ENCODE measurements at places on chromosomes 3 and 15.

DNA sequence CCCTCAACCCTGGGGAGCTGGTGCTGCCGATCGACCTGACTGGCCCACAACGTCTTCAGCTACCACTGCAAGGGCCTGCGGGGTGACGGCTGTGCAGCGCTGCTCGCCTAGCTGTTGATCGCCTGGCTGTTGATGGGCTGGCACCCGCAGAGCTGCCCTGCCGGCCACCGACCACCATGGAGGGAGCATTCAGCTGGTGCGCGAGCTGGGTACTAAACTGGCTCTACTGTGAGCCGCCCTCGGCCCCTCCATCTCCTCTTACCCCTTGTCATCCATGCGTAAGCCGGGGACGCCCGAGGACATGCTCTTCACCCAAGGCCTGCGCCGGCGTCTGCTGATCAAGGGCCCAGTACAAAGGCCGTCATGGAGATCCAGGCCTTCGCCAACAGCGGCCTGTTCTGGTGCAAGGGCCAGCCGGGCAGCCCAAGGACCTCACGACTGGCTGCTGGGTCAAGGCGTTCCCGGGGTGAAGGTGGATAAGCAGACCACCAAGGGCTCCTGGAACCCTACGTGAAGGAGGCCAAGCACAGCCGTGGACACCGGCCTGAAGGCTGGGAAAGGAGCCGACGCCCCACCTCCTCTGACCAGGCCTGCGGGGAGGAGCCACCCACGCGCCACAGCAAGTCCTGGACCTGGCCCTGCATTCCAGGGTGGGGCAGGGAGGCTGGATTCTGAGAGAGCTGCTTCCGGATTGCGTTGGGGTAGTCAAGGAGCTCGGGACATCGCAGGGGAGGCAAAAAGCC is 46.9 kb downstream of the SFMBT1 start:
- DNase-seq: no peak

DNA sequence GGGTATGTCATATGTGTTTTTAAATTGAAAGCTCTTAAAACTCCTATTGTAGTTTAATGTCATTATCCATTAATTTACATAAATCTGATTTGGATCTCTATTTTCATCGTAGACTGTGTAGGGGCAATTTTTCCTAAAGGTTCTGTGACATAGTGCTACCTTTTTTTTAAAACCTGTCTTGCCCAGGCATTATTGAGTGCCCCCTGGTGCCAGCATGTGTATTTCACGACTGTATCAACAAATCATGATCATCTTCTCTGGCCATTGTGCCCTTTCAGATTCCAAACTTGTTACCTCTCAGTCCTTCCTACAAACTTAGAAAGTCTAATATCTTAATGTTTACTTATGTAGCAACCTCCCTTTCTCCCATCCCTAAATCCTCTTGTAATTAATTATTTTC is 97.2 kb upstream of the FLNB start:
- DNase-seq: peak; percentile 10

DNA sequence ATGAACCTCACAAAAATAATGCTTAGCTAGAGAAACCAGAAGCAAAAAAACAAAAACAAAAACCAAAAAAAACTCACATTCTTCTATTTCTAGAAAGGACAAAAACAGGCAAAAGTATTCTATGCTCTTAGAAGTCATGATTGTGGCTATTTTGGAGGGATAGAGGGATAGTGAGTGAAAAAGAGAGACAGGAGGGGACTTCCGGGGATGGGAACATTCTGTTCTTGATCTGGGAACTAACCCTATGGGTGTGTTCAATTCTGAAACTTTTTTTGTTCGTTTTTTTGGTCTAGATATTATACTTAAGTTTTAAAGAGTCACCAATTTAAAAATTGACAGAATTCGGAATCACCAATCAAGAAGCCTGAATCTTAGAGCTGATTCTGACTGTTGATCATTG is 120.0 kb upstream of the TPM1 start:
- no peak for DNase-seq

- no peak for DNase-seq
These were observed 47.1 kb upstream of the SERPINI2 start for GRCh38 chr3:167521006-167521355.

DNA sequence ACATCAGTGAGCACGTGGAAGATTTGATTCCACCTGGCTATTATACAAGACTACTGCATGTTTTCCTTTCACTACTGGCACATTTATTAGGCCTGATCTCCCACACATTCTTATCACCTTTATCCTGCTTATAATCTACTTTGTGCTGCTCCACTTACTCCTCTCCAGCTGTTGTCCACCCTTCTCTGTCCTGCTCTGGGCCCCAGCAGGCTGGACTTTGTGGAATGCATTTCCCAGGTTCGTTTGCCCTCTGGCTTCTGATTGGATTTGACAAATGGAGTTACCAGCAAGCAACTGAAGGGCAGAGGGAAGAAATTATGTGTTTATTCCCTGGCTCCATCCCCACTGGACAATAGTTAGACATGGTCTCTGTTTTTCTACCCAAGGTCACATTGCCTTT is 75.5 kb downstream of the DCLK3 start:
- DNase-seq: no peak

GRCh38 chr3:172549144-172549543 is 25.9 kb upstream of the TNFSF10 start:
- DNase-seq: no peak

DNA sequence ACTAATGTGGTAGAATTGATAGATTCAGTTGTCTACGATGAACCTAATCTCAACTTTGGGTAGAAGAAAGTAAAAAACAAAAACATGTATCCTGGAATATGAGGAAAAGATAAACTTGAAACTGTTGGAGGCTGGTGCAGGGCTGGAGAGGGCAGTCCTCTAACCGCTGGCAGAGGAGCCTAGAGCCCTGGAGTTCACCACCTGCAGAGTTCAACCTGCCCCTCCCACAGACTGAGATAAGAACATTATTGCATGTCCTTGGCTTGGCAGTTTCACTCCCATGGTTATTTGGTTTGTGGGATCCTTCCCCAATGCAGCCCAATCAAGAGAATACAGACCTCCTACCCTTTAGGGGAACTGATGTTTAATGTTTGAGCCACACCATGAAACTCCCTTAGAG is 53.2 kb upstream of the GATM start:
- no peak for DNase-seq

- DNase-seq: no peak
These were observed 30.8 kb upstream of the PSTPIP1 start for GRCh38 chr15:76964157-76964556.

DNA sequence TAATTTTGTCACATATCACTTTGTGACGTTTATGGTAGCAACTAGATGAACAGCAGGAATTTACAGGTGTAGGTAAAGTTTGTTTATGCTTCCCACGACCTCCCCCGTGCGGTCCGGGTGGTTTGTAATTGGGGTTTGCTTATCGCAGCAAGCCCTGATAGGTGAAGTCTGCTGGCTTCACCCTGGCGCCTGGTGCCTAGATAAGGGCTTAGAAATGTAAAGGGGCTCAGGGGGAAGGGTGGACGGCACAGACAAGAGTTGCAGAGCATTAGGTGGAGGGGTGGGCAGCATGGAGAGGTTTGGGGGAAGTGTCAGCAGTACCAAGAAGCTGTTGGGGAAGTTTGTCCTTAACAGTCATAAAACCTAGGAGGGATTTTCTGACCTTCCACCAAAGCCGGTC is 108.1 kb upstream of the RNF7 start:
- DNase-seq: no peak

- no peak for DNase-seq
These were observed 2.0 kb downstream of the SNRK start for GRCh38 chr3:43288366-43288765.

- DNase-seq: no peak
These were observed 75.9 kb downstream of the GABRG3 start for GRCh38 chr15:27046880-27047279.

DNA sequence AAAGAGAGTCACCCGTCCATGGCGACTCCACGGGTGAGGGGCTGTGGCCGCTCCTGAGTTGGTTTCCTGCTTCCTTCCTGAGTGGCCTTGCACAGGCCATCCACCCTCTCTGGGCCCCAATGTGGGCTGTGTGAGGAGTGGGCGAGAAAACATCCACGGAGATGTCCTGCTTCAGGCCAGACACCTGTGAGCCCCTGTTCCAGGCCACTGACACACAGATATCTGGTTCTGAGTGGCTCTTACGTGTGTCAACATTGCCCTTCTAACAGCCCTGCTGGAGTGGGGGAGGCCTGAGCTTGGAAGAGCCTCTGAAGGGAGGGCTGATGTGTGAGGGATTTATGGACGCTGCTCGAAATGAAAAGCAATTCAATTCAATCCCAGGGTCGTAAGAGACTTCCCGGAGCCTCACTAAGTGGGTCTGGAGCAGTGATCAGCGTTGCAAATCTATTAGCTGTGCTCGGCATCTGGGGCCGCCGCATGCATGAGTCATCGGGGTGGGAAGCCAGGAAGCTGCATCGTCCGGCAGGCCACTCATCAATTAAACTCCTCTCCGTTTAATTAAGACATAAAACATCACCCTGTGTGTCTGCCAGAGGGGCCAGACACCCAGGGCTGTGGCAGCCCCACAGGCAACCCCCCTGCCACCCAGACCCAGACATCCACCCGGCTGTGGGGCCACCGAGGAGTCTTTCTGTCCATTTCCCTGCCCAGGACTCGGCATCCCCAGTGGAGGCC is 20.0 kb upstream of the PRR23E start:
- DNase-seq: no peak

DNA sequence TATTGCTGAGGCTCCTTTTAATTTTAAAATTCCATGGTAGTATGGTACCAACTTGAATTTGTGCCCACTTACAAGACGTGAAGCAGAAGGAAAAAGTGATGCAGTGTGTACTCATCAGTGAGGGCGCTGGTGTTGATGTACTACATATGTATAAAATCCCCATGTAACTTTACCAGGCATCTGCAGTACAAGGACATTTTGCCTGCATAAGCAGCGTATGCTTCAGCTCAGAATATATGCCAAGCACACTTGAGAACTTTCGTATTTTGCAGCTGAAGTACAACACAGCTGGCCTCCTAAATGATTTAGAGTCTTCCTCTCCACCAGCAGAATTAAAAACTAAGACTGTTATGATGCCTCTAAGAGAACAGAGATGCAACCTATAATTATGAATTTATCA is 108.9 kb downstream of the RYR3 start:
- no peak for DNase-seq

- no peak for DNase-seq
These were observed 135.3 kb downstream of the DIPK2A start for GRCh38 chr3:144106970-144107369.

GRCh38 chr3:105984837-105985236 is 116.0 kb upstream of the CBLB start:
- no peak for DNase-seq

DNA sequence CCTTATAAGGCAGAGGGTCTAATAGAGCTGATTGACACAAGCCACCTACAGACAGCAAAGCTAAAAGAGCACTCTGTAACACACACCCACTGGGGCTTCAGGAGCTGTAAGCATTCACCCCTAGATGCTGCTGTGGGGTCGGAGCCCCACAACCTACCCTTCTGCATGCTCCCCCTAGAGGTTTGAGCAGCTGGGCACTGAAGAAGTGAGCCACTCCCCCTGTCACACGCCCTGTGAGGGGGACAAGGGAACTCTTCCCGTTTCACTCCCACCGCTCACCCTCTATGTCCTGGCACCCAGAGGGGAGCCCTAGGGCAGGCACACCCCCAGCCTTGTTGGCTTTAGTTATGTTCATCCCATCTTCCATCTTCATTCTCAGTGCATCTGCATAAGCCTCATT is 9.4 kb upstream of the CSTA start:
- DNase-seq: no peak

GRCh38 chr15:52144656-52145178 is 32.1 kb upstream of the BCL2L10 start:
- DNase-seq: no peak

- DNase-seq: no peak
These were observed 56.0 kb downstream of the PDE8A start for GRCh38 chr15:85037641-85038040.

GRCh38 chr3:89098964-89099585 is 8.3 kb upstream of the EPHA3 start:
- peak; percentile 43 for DNase-seq

- DNase-seq: no peak
These were observed 19.7 kb downstream of the KCNAB1 start for GRCh38 chr3:156140001-156140595.

DNA sequence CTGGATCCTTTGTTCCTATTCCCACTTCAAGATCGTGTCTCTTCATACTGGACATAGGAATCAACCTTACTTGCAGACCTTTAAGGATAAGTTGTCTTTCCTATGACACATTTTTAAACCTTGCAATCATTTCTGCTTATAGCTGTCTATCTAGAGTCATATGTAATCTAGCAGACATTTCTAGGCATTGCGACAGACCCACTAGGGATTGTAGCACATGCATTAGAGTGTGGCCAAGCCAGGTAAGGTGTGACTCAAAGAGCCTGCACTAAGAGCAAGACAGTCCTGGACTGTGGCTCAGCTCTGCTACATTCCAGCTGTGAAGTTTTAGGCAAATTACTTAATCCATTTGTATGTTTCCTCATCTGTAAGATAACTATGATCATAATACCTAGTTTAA is 38.8 kb upstream of the BFSP2 start:
- no peak for DNase-seq

GRCh38 chr3:46892285-46893145 is 15.0 kb downstream of the PTH1R start:
- DNase-seq: no peak

GRCh38 chr3:72950801-72951200 is 45.8 kb upstream of the PPP4R2 start:
- no peak for DNase-seq

- peak; percentile 42 for DNase-seq
These were observed 36.0 kb upstream of the EOMES start for GRCh38 chr3:27758083-27758482.

DNA sequence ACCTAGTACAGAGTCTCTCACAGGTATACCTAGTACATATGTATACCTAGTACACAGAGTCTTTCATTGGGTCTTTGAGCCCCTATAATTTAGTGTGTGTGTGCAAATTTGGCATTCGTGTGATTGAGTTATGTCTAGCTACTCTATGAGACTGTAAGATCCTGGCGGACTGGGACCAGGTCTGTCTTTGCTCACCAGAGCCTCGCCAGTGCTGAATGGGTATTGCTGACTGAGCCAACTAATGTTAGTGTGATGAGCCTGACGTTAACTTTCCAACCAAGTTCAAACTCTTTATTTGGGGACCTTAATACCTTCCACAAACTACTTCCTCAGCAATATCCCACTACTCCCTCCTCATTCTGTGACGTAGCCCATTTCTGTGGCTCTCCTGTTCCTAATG is 35.6 kb downstream of the SETMAR start:
- no peak for DNase-seq

DNA sequence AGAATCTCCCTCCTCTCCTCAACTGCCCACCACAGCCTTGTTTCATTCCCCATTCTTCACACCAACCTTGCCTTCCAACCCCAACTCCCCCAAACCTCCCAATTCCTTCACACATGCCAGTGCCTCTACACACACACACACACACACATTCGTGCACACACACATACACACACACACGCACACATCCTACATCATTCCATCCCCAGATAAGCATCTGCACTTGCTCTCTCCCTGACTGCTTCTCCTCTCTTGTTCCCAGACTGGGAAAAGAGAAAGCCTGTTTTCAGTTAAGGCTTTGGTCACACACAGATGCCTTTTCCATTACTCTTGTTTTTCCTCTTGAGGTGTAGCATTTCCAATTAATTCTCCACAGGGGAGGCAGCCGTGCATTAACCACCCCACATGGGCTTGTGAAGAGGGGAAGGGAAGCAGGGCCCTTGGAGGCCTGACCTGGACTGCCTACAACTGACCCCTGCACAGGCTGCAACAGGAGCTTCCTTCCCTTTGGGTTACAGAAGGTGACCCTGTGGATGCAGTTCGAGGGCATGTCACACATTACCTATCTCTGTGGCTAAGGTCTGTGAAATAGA is 32.0 kb upstream of the BOC start:
- DNase-seq: no peak

Measured in stimulated activated CD4-positive, alpha-beta T cell treated with anti-CD3 and anti-CD28 coated beads, Interleukin-1b, Interleukin-23, amount 100 ng/mL, for 48 hours (primary cell).